ENCODE measurements at places on chromosomes 6 and 20. TPM values are rescaled to one million over a fixed set of nuclear protein-coding genes. Genes with fewer than 3 reads are reported as not detected.

PLN gene
- total RNA-seq, result 0.04 TPM

RBPJL gene
- not detected for total RNA-seq

OLIG3 gene
- not detected for total RNA-seq

LTA gene
- total RNA-seq, result not detected

HNF4A gene
- not detected for total RNA-seq

CPNE5 gene
- total RNA-seq, result 6.9 TPM

CLVS2 gene
- total RNA-seq, result not detected

HLA-DPB1 gene
- total RNA-seq, result 10.3 TPM

TNFRSF21 gene
- 24.0 TPM for total RNA-seq

TPD52L1 gene
- total RNA-seq, result 3.7 TPM

TNFAIP3 gene
- total RNA-seq, result 4.8 TPM

PTP4A1 gene
- 40.2 TPM for total RNA-seq

FAM217A gene
- total RNA-seq, result not detected

NKX2-2 gene
- not detected for total RNA-seq

VGLL2 gene
- not detected for total RNA-seq

TAAR6 gene
- not detected for total RNA-seq

CNR1 gene
- not detected for total RNA-seq

TXLNB gene
- 0.21 TPM for total RNA-seq

TFAP2D gene
- total RNA-seq, result not detected

RNF8 gene
- 28.0 TPM for total RNA-seq

TUBB1 gene
- not detected for total RNA-seq

C20orf96 gene
- 3.0 TPM for total RNA-seq

ZFP57 gene
- not detected for total RNA-seq

TTK gene
- 33.0 TPM for total RNA-seq

SMOC2 gene
- total RNA-seq, result not detected

SYCP2 gene
- 0.28 TPM for total RNA-seq

SEMG1 gene
- total RNA-seq, result not detected

MAFB gene
- 0.85 TPM for total RNA-seq

CST7 gene
- not detected for total RNA-seq

ENPP5 gene
- total RNA-seq, result not detected

NDRG3 gene
- total RNA-seq, result 21.4 TPM
